A549 treated with AZD2906 at 1 μM for 4 hours (cell line): ENCODE measurements at places on chromosomes 12 and 14. TPM values are rescaled to one million over a fixed set of nuclear protein-coding genes. Genes with fewer than 3 reads are reported as not detected.

Gene SPTB
- 1.4 to 1.7 TPM (median 1.5 TPM) in 5 replicates for total RNA-seq

Gene PGF
- 5.0 to 6.2 TPM (median 5.9 TPM) in 5 replicates for total RNA-seq

Gene LRIG3
- 3.5 to 5.1 TPM (median 4.1 TPM) in 5 replicates for total RNA-seq

Gene ADAM21
- 0.02 to 0.03 TPM in 2 of 5 replicates, not detected in the others for total RNA-seq

Gene DIO3
- 0.03 to 0.07 TPM (median 0.06 TPM) in 4 of 5 replicates, not detected in the other for total RNA-seq

Gene CCDC38
- 0.06 to 0.13 TPM (median 0.10 TPM) in 5 replicates for total RNA-seq

Gene KRT78
- total RNA-seq, result 0.04 to 0.13 TPM (median 0.07 TPM) in 5 replicates
